ENCODE measurements at places on chromosomes 11 and 22. TPM values are rescaled to one million over a fixed set of nuclear protein-coding genes. Genes with fewer than 3 reads are reported as not detected.

Gene APOL5
- not detected for total RNA-seq

Gene SAA4
- not detected for total RNA-seq

Gene CCDC82
- total RNA-seq: 108 TPM

Gene SLC17A6
- 17.2 TPM for total RNA-seq

Gene TCN1
- total RNA-seq: not detected

Gene P2RY2
- not detected for total RNA-seq

Gene ELMOD1
- 127 TPM for total RNA-seq

Gene CREB3L1
- 1.3 TPM for total RNA-seq

Gene ELFN2
- total RNA-seq: 21.9 TPM

Gene OR2AG1
- not detected for total RNA-seq

Gene PGA5
- total RNA-seq: not detected

Gene FOLR1
- total RNA-seq: not detected

Gene CSF2RB
- total RNA-seq: 0.31 TPM

Gene SCGB1C1
- not detected for total RNA-seq

Gene CRYBB2
- not detected for total RNA-seq

Gene LDHAL6A
- 0.94 TPM for total RNA-seq

Gene KCNC1
- 15.7 TPM for total RNA-seq

Gene HPX
- 9.7 TPM for total RNA-seq

Gene LRRC56
- 1.9 TPM for total RNA-seq

Gene RFPL2
- not detected for total RNA-seq

Gene OR52E8
- total RNA-seq: 0.63 TPM

Gene CASP5
- not detected for total RNA-seq

Gene FGF4
- not detected for total RNA-seq

Gene PIK3IP1
- 21.6 TPM for total RNA-seq

Gene F2
- total RNA-seq: 0.63 TPM

Gene GAL
- not detected for total RNA-seq

Gene OR8B2
- total RNA-seq: not detected

Gene C11orf16
- not detected for total RNA-seq

Gene CHRM1
- total RNA-seq: 12.8 TPM

Gene UBQLN3
- total RNA-seq: 1.3 TPM

Gene CLTCL1
- 18.2 TPM for total RNA-seq

Gene CARNS1
- 0.31 TPM for total RNA-seq

Gene SRPRA
- total RNA-seq: 20.7 TPM

Gene C11orf87
- 25.4 TPM for total RNA-seq

Gene SAMM50
- total RNA-seq: 33.2 TPM

Gene HMOX1
- 1.6 TPM for total RNA-seq

Gene FBXO3
- 78.6 TPM for total RNA-seq

Gene ALX4
- total RNA-seq: 0.31 TPM
